ENCODE measurements at places on chromosomes 6 and 20.

- DNase-seq: no peak
Measured at GRCh38 chr20:17545127-17545526, 13.9 kb upstream of the BFSP1 start.

GRCh38 chr6:137810554-137811120, 56.4 kb upstream of the TNFAIP3 start:
- no peak for DNase-seq

GRCh38 chr20:4014031-4014474, 1.3 kb downstream of the RNF24 start:
- DNase-seq: no peak

DNA sequence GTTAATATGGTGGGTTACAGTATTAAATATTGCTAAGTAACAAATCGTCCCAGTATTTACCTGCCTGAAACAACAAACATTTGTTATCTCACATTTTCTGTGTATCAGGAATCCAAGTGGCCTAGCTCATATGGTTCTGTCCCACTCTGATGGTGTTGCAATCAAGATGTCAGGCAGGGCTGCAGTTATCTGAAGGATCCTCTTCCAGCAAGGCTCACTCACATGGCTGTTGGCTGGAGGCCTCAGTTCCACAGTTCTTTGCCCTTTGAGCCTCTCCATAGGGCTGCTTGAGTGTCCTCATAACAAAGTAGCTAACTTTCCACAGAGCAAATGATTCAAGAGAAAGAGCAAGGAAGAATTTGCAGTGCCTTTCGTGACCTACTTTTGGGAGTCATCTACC, 17.7 kb downstream of the RAB22A start:
- DNase-seq: no peak

DNA sequence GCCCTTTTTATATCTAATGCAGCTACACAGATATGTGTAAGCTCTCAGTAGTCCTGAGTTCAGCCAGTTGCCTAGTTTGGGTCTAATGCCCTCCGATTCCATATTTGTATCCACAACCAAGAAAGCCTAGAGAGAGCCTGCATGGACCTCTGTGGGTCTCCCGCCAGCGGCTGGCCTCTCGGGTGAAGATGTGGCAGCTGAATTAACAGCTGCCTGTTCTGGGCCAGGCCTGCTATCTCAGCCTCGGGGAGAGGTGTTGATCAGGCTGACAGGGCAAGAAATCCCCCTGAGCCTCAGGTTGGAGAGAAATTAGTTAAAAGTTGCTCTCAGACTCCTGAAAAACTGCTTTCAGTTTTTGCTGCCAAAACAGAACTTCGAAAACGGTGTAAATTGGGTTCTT, 19.8 kb downstream of the PTK7 start:
- no peak for DNase-seq

DNA sequence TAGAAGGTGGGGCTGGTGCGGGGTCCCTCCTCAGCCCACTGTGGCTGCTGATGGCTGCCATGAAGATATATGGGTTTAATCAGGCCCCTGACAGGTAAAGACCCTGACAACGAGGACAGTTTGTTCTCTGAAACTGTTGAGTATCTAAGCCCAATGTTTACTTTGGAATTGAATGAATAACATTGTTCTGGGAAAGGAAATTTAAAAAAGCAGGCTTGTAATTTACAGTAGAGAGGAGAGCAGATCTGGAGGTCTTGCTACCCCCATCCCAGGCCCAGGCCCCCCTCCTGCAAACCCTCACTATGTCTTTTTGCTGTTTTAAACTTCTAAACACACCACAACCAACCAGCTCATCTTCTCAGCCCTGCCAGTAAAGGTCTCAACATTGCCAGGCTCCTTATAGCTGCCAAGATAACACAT, 171.3 kb downstream of the CDC5L start:
- no peak for DNase-seq

GRCh38 chr20:62662422-62662821, 20.1 kb downstream of the SLCO4A1 start:
- DNase-seq: peak; percentile 64

DNA sequence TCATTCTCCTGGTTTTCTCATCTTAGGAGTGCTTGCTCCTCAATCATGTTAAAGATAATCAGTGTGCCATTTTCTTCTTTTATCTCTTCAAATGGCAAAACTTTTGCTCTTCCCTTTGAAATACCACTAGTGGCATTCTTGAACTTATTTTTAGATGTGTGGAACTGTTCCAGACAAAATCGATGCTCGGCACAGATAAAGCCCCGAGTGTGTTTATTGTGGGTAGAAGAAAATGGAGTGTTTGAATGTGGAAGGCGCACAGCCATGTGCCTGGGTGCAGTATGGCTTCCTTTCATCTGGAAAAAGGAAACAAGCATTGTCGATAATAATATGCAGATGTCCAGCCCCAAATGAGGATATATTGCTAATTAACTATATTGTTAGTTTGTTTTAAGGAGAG, 42.4 kb downstream of the ISM1 start:
- DNase-seq: no peak

DNA sequence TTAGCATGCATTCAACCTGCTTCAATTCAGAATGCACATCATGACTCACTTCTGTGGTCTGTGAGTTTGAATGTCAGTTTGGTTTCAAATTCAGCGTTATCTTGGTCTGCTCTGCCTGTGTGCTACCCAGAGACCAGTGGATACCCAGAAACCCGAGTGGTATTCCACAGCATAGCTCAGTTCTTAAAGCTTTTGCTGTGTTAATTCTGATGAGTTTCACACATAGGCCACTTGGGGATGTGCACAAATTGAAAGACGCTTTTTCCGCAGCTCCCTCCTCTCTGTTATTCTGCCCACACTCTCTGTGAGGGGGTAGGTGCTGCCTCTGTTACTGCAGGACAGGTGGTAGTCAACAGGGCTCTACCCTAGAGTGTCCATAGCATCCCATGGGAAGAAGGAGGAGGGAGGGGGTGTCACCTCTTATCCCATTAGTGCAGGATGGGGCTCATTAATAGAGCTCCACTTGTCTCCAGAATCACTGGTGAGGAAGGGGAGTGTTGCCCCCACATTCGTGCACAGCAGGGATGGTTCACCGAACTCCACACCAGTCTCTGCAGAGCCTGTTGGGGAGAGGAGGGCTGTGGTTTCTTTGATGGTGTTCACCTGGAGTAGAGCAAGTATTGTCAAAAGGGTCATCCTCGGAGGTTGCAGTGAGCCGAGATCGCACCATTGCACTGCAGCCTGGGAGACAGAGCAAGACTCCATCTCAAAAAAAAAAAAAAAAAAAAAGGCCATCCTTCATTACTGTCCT, 29.2 kb upstream of the SDCBP2 start:
- no peak for DNase-seq

DNA sequence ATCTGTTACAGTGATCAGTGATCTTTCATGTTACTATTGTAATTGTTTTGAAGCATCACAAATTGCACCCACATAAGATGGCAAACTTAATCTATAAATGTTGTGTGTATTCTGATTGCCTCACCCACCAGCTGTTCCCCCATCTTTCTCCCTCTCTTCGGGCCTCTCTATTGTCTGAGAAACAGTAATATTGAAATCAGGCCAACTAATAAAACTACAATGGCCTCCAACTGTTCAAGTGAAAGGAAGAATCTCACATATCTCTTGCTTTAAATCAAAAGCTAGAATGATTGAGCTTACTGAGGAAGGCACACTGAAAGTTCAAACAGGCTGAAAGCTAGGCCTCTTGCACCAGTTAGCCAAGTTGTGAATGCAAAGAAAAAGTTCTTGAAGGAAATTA, 141.2 kb downstream of the CDK19 start:
- DNase-seq: no peak

- peak; percentile 12 for DNase-seq
Measured at GRCh38 chr6:72748759-72749158, 126.9 kb downstream of the KCNQ5 start.

GRCh38 chr6:70764706-70765105, 97.0 kb downstream of the SMAP1 start:
- no peak for DNase-seq

- no peak for DNase-seq
Measured at GRCh38 chr20:9517297-9518162, 3.1 kb downstream of the LAMP5 start.

DNA sequence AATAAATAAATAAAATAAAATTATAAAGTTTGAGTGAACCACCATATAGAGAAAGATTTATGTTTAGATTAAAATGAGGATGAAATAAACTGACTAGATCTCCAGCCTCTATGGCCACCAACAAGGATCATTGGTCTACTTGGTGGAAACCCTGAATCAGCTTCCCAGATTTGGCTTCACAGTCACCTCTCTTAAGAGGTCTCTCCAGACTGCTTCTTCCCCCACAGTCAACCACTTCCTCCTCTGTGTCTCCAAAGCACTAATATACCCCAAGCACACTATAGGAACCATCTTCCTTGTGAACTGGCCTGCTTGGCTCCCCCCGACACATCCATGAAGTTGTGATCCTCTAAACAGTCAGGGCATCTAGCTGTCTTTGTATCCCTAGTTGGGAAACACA, 529.6 kb upstream of the RNF217 start:
- DNase-seq: no peak

- DNase-seq: no peak
Measured at GRCh38 chr20:22601361-22602141, 17.2 kb upstream of the FOXA2 start.

GRCh38 chr6:4004249-4004648, 74.7 kb downstream of the FAM217A start:
- no peak for DNase-seq

DNA sequence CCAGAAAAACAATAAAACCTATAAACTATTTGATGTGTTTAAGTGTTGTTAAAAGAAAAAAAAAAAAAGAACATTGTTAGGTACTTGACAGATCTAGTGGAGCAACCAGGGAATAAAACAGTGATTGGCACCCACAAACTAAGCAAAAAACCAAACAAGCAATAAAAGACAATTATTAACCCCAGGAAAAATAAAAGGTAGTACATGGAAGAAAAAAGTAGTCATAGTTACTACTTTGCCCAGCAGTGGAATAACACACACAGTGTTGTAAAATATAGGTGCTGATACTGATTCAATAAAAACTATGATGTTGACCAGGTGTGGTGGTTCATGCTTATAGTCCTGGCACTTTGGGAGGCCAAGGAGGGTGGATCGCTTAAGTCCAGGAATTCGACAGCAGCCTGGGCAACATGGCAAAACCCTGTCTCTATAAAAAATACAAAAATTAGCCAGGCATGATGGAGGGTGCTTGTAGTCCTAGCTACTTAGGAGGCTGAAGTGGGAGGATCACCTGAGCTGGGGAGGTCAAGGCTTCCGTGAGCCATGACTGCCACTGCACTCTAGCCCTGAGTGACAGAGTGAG, 43.9 kb downstream of the PIGU start:
- no peak for DNase-seq

DNA sequence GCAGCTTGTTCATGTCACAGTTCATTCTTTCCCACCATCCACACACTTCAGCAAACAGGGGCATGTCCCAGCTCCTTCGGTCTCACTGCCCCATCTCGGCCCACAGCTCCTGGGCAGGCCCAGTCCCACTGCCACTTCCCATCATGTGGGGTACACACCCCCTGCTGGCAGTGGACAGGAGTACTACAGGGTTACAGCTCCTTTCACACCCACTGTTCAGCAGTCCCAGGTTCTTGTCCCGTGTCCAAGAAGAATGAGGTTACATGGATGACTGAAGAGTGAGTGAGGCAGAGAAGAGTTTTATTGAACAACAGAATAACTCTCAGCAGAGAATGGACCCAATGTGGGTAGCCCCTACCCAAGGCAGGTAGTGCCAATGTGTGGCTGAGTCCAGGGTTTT, 77.8 kb upstream of the SMLR1 start:
- DNase-seq: no peak

GRCh38 chr6:137754366-137754765, 112.7 kb upstream of the TNFAIP3 start:
- no peak for DNase-seq
